ENCODE measurements at places on chromosomes 5 and 9.

DNA sequence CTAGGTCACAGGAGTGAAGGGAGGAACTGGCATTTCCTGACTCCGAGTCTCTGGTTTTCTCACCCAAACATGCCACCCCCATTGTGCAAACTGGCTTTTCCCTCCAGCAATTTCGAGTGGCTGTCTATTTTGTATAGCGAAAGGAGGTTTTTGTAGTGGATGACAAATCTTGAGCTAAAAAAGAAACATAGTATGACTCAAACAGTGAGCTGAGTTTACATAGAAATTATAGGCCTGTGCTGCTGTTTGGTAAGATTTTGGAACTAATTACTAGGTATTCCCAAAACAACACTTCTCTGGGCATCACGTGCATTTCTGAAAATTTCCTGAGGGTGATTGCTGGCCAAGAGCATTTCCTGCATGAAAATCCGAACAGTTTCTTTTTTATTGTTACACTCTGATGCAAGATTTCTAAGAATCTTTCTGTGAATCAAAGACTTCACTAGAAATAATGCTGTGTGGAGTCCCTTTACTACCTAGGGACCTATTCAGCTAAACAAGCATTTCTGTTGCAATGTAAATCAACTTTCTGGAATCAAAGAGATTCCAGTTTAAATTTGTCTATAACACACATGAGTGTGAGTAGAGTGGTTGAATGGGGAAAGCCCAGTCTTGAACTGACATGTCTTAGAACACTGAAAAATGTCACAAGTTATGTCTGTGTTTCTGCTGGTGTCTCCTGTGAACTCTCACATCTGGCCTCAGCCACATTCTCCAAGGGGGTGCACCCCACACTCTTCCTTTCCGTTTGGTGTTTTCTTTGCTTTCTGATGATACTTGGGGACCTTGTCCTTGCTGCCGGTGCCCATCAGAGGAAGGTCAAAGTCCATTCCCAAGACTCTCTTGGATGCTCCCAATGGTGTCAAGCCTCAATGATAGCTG is 33.3 kb upstream of the DAPK1 start:
- no peak for DNase-seq

GRCh38 chr9:120383611-120383998 is 196.4 kb downstream of the CDK5RAP2 start:
- no peak for DNase-seq

DNA sequence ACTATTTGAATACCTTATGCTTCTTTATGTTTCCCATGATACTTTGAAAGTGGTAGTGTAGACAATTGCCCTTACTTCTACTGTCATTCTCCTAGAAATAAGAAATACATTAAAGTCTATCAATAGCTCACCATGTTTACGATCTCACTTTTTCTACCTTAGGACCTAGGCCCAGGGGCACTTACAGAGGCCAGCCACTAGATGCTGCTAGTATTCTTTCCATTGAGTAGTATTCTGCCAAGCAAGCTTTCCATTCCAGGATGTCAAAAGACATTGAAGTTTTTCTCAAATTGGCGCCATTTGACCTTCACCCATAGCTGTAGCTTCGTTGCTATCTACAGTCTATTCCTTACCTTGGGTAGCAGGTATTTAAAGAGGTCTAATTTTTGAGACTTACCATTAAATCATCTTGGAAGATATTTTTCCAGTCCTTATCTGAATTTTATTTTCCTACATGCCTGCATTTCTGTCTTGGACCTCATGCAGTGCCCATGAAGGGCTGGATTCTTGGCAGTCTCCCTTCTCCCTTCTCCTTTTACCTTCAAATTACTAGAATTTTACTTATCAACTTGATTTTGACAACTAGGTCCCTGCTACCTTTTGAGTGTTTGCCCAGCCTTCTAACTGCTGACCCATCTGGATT is 246.0 kb upstream of the NUDT12 start:
- no peak for DNase-seq

- DNase-seq, result no peak
Measured at GRCh38 chr5:8851101-8851500, 694.8 kb downstream of the SEMA5A start.

DNA sequence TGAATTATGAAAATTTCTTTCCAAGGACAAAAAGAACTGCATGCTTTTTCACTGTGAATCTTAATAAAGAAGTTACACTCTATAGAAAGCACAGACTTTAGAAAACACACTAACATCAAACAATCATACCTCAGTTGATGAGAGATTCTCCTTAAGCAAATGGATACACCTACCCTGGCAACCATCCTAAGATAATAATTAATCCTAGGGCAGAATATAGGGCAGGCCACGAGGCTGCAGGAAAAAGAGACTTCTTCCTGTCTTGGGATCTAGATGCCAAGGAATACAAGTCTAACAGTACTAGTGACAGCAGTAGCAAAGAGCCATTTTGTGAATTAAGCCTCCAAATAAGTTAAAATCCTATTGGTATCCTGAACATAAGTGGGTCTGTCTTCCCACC is 395.4 kb downstream of the EFNA5 start:
- no peak for DNase-seq

DNA sequence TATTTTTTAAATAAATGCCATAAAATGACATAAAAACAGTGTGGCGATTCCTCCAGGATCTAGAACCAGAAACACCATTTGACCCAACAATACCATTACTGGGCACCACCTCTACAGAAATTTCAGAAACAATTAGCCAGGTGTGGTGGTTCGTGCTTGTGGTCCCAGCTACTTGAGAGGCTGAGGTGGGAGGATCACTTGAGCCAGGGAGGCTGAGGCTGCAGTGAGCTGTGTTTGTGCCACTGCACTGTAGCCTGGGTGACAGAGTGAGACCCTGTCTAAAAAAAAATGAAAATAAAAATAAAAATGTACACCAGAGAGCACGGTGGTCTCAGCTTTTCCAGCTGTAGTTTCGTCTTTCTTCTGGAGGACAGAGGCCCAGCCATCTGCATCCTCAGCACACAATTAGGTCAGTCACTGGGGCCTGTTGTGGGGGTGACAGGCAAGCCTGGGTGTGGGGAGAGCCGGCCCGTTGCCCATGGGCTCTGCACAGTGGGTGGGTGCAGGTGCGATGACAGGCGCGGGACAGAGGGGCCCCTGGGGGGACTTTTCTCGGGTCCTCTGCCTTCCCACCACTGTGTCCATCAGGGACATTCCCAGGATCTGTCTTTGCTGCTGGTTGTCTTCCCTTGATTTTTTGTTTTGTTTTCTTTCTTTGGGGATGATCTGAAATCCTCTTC is 9.8 kb downstream of the COL5A1 start:
- no peak for DNase-seq

DNA sequence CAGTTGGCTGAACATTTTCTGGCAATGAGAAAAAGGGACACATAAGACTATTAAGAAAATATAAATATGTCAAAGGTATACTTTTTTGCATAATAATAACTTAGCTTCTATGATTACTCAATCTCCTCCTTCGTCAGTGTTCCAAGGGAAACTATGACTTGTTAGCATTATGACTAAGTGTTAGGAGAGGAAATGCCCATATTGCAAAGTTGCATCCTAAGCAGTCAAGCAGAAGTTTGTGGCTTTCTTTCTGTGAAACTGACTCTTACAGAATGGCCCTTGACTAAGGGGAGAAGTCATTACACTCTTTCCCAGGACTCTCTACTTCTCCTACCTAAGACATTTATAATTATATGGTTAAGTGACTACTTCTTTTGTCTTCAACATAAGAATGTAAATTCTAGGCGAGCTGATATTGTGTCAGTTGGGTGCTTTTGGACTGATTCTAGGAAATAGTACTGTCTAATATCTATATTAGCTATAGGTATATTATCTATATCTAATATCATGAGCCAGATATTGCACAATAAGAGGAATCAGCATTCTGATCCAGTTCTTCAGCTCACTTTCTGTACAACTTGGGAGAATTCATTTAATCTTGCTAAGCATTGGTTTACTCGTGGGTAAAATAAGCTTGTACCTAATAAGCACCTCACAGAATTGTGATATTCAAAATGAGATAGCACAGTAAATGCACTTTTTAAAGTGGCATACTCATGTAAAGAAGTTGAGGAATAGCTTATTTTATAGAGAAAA is 16.4 kb upstream of the SPINK6 start:
- no peak for DNase-seq

- no peak for DNase-seq
Measured at GRCh38 chr5:96973532-96974401, 37.9 kb downstream of the LNPEP start.

GRCh38 chr5:34476941-34477565 is 179.1 kb upstream of the RAI14 start:
- DNase-seq, result no peak

DNA sequence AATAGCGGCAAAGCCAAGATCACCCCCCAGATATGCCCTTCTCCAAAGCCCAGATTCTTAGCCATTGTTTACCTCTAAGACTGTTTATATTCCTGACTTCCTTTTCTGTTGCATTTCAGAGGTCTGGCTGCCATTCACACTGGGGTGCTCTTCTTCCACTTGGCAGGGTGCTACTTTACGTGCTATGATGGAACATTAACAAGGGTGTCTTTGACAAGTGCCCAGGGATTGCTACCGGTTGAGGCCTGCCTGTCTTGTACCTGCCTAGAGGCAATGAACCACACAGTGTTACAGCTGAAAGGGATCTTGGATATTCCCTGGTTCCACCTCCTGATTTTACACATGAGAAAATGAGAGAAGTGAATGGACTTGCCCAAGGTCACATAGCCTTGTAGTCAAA is 352.1 kb upstream of the KIF2A start:
- DNase-seq, result no peak

DNA sequence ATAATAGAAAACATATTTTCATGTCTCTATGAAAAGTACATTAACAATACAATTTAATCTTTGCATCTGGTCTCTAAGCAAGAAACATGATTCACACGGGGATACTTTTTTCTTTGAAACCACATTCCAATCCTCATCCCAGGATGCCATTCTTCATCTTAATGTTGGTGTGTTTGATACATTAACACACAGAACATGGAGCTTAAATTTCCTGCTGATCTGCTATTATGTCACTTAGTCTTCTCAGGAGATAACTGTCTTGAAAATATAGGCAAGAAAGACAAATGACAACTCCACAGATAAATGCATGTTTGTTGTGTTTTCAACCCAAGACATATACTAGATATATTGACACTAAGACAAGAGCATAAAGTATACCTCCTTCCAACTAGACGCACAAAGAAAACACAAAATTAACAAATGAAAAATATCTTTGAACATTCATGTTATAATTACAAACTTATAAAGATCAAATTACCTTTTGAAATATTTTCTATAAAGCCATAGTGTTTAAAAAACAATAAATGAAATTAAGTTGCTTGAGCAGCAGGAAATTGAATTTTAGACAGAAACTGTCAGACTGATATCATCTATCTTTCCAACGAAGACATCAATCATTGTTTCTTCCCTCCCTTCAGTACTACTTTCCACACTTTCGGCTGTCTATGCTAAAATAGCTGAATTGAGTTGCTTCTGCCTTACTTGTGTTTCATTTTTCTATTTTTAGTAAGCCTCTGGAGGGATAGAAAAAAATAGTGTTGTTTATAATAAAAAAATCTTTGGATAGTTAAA is 1676.7 kb upstream of the CDH9 start:
- DNase-seq, result no peak

DNA sequence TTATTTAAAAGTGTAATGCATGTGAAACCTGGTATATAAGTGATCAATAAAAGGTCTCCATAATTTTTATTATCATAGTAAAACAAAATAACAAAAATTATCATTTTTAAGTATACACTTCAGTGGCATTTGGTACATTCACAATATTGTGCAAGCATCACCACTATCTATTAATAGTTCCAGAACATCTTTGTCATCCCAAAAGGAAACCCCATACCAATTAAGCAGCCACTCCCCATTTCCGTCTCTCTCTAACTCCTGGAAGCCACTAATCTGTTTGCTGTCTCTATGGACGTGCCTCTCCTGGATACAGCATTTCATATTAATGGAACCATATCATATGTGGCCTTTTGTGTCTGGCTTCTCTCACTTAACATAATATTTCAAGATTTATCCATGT is 7.6 kb downstream of the OLFML2A start:
- DNase-seq, result no peak

DNA sequence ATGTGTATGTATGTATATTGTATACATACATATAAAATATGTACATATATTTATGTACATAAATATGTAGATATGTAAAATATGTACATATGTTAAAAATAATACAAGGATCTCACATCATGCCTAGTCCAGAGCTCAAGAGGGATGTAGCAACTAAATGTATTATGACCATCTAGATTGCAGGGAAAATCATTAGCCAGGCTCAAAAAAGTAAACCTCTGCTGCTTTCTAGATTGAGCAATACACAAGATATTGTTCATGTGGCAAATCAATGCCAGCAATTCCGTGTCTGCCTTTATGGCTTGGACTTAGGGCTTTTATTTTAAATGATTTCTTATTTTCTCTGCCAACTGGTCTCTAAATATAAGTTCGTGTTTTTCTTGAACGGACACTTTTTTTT is 65.2 kb downstream of the RAI14 start:
- no peak for DNase-seq

- DNase-seq, result no peak
Measured at GRCh38 chr5:177403102-177403791, 2.8 kb upstream of the PFN3 start.

DNA sequence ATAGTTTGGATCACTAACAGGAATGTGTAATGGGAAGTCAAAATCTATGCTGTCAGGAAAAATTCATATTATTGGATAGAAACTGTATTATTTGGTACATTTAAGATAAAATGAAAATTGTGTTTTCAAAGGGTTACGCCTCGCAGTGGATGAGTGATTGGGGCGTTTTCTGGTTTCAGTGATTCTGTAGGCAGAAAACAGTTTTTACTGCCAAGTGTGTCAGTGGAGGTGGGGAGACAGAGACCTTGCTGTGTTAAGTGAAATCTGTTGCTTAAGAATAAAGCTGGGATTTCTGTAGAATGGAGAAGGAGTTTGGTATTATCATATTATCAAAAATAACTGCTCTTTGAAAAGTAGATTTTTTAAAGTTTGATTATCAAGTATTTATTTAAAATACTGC is 69.7 kb downstream of the GHR start:
- no peak for DNase-seq

DNA sequence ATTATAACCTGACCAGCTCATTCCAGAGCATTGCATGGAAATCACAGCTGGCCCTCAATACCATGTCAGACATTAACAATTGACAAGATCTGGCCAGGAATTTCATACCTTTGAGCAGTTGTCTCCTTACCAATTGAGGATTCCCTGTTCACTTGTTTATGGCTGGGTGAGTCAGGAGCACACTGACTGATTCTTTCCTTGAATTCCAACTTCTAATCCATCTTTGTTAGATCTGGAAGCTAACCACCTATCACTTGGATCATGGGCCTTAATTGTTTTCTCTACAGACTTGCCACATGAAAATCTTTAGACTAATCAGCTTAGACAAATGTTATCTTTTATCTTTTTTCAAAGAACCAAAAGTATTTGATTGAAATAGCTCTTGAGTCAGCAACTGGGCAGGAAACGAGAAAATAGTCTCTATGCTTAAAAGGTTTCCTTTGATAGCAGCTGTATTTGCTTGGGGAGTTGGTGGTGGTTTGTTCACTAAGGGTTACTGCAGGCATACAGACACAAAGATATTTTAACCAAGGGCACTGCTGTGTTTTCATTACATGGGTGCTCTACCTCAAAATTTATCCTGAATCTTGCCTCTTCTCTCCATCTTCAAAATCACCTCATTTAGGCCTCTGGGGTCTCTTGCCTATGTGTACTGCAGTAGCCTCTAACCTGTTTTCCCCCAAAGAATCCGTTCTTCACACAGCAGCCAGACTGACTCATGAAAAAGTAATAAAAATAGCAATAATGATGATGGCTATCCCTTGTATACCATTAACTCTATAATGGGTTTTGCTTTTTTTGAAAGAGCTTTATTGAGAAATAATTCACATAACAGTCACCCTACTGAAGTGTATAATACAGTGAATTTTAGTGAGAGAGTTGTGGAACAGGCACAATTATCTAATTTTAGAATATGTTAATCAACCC is 197.0 kb upstream of the NMUR2 start:
- no peak for DNase-seq

Data from activated CD8-positive, alpha-beta memory T cell treated with anti-CD3 and anti-CD28 coated beads for 1 hour (primary cell).